GM13976 (cell line): ENCODE measurements at places on chromosomes 7 and 10.

DNA sequence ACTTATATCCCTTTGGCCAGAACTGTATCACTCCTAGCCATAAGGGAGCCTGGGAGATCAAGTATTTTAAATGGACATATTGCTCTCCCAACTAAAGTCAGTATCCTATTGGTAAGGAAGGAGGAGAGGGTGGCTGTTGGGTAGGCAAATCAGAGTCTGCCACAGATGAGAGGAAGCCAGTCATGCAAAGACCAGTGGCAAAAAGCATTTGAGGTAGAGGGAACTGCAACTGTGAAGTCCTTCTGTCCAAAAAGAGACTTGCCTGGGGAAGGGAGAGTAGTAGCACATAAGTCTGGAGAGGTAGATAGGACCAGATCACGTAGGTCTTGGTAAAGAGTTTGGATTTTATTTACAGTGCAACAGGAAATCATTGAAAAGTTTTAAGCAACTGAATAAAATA is 8.8 kb upstream of the CCNJ start:
- DNase-seq = no peak

GRCh38 chr10:103806395-103807187 is 48.8 kb downstream of the SH3PXD2A start:
- no peak for DNase-seq

DNA sequence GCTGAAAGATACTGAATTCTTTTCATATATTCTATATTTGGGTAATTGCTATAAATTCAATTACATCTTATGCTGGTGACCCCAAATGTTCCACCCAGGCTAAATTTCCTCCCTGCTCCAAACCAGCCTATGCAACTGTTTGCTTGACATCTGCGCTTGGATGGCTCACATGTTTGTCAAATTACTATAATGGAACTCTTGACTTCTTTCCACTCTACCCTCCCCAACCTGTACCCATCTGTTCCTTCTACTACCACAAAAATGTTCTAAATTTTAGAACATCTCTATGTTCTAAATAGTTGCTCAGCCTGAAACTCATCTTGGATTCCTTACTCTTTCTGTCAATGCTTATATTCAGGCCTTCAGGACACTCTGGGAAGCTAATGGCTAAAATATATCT is 249.9 kb upstream of the SMIM30 start:
- no peak for DNase-seq

DNA sequence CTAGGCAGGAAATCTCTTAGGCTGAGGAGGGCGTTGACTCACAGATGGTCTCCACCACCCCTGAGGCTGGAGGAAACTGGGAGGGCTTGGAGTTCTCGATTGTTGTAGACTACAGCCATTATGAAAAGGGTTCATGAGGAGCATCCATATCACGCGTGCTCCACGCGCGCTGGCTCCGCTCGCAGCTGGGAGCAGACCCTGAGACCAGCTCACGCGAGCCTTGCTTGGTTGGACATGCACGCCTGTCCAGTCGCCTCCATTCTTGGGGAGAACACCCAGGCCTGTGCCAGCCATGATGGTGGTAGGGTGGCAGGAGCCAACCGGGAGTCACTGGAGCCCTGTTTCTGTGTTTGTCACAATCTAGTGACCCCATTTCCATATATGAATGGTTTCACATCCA is 139.1 kb downstream of the TCERG1L start:
- DNase-seq = no peak

DNA sequence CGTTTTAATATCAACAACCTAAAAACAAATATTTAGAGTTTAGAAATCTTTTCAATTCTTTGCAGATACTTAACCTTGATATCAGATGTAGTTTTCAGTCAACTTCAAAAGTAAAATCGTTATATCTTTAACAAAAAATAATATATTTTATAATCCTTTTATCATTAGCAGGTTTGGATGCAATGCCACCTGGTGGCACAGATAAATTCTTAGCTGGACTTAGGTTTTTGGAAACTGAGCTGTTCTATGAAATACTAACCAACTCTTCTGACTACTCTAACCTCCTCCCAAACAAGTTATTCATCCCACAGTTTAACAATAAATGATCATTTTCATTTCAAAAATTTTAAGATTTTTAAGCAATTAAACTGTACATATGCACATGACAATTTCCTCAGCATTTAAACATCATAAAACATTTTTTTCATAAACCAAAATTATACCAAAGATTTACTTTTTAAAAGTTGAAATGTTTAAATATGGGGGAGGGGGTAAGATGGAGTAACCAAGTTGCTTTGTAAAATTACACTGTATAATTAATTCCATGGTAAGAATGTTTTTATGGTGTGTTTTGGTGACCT is 56.9 kb downstream of the HIBADH start:
- no peak for DNase-seq

DNA sequence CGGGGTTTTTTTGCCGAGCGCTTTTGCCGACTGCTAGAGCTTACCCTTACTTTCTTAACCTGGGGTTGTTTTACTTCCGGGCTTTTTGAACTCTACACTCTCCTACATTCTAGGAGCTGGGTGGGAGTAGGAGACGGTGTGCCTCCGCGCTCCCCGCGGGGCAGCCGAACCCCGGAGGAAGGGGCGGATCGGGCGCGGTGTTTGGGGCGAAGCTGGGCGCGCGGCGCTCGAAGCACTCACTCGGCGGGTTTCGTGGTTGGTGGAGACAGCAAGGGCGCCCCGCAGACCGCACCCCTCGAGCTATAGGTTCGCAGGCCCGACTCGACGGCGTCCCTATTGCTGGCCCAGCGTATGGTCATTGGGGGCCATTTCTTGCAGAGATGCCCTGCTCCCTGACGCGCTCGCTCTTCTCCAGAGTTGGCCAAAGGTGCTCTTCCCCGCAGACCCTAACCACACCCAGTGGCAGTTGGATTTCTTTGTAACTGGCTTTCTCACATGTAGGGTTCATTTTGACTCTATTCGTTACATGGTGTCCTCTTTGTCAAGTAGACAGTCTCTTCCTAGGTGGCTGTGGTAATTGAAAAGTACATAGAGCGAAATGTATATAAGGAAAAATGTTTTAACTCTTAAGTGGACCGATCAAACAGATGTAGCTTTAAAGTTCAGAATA is 364 bp downstream of the ZNF518A start:
- DNase-seq = peak; percentile 82

DNA sequence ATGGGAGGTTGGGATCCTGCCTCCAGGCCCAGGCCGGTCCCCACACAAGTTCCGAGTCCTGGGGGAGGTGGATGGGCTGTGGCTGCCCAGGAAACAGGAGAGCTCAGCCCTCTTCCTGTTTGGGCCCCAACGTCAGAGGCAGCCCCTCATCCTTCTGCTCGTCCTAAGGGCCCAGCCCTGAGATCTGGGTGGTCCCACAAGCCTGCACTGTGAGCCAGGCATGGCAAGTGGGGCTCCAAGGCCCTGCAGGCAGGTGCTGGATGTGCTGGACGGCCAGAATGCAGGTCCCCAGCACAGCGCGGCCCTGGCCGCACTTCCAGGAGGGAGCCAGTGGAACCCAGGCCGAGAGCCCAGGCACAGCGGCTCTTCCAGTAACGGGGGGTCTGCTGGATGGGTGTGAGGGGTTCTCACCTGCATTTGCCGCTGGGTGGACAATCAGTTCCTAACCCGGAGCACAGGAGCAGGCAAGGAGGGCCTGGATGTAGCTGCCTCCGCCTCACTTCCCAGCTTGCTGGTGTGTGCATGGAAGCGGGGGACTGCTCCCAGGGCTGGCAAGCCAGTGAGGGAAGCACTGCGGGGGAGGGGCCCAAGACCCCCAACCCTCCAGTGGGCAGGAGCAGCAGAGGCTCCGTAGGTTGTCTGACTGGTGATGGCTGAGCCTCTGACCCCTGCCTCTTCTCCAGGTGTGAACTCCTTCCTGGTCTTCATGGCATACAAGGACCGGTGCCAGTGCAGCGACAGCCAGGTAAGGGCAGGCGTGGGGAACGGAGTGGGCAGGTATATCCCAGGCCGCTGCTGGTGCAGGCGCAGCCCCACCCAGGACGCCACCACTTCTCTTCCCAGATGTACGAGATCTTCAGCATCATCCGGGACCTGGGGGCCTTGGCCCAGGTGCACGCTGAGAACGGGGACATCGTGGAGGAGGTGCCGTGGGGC is 9.7 kb downstream of the DPYSL4 start:
- no peak for DNase-seq

DNA sequence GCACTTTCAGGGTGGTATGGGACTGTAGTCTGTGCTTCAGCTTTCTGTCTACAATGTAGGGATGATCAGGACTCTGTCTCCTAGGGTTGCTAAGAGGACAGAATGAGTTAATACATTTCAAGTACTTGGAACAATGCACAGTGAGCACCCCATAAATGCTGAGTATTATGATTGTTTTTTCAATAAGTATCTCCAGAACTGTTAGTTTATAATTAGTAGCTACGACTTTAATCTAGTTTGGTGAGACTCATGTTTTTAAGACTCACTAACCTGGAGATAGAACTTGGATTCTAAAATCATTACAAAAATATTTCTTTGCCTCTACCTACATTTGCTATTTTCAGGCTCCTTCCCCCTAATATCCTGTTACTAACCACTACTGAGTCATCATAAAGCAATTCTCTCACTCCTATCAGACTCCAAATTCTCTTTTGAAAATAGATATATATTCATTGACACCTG is 95.3 kb downstream of the CPED1 start:
- DNase-seq = no peak

- DNase-seq = no peak
Measured at GRCh38 chr10:112678581-112678980, 231.6 kb downstream of the VTI1A start.

DNA sequence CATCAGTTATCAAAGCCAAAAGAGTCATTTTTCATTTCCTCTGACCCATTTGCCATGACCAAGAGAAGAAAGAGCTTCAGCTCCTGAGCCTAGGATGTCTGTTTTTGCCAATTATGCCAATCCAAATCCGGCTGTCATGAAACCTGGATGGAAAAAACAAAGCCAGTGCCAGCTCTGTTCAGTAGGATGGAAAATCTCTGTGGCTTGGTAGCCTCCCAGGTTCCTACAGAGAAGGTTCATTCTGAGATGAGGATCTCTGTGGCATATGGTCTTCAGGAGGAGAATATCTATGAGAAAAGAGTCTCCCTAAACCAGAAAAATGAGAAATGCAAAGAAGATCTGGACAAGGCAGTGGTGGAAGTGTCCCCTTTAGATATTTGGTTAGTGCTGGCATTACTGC is 475.4 kb downstream of the CNTNAP2 start:
- DNase-seq = no peak

DNA sequence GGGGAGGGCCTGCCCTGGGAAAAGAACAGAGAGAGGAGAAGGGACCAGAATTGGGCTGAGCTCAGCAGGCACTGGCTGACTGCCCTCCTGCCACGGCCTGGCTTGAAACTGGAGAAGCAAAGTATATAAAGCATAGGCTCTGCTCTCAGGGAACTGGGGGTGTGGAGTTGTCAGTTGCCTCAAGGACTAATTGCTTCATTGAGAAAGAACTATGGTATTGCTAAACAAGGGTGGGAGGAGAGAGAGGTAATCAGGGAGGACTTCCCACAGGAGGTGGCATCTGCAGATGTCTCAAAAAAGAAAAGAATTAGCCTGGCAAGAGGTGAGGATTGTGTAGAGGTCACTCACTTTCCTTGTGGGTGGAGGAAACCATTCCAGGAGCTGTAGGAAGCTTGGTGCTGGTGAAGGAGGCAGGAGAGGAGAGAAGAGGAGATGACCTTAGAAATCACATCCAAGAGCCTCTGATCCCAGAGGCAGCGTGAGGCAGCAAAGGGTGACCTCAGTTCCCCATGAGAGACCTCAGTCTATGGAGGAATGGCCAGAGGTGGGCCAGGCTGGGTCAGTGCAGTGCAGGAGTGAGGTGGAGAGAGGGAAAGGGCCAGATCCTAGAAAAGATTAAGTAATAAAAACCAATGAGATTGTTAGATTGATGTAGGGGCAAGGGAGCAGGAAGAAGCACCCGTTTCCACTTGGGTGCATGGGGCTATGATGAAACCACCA is 2.4 kb downstream of the PILRB start:
- no peak for DNase-seq

GRCh38 chr7:150631084-150631826 is 930 bp downstream of the GIMAP6 start:
- no peak for DNase-seq

DNA sequence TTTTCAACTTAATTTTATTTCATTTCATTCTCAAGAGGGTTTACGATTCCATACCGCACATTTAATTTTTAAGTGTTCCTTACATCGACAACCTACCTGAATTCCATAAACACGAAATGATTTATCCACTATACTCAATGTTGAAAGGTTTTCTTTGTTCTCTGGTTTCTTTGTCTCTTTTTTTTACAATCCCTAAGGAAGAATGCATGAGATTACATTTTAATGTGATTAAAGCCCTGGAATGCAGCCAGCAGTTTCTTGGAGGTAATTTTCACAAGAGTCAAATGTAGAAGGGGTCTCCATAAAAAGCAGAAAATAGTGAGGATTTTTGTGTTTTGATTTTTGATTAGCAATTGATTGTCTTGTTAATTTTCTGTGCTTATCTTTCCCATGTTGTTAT is 59.2 kb upstream of the ADCY1 start:
- no peak for DNase-seq

GRCh38 chr10:43666552-43666951 is 17.9 kb upstream of the ZNF32 start:
- no peak for DNase-seq

DNA sequence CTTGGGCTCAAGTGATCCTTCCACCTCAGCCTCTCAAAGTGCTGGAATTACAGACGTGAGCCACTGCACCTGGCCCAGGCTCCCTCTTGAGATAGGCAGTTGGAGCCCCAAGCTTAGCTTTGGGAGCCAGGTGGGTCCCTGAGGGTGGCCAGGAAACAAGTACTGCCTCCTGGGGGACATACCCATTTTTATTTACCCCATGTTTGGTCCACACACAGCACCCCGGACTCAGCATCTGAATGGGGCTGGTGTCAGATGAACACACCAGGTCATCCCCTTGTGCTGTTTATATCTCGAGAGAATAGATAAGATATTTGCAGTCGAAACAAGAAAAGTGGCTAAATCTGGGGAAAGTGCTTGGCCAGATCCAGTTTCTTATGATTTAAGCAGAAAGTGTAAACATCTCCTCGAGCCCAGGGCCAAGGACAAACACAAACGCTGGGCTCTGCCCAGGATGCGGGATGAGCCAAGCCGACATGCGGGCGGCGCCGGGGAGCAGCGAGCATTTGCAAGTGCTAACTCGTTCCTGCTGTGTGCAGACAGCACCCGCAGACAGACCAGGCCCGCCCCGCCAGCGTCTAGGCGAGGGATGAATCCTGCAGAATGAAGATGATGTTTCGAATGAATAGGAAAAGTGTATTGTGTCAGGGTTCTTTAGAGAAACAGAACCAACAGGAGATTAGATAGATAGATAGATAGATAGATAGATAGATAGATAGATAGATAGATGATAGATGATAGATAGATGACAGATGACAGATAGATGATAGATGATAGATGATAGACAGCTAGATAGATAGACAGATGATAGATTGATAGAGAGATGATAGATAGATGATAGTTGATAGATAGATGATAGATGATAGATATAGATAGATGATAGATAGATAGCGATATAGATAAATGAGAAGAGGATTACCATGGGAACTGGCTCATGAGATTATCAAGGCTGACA is 44.4 kb upstream of the OCM2 start:
- DNase-seq = no peak

- DNase-seq = no peak
Measured at GRCh38 chr7:1637155-1637554, 32.9 kb upstream of the ELFN1 start.
